ENCODE measurements at places on chromosomes 16 and 17.

DNA sequence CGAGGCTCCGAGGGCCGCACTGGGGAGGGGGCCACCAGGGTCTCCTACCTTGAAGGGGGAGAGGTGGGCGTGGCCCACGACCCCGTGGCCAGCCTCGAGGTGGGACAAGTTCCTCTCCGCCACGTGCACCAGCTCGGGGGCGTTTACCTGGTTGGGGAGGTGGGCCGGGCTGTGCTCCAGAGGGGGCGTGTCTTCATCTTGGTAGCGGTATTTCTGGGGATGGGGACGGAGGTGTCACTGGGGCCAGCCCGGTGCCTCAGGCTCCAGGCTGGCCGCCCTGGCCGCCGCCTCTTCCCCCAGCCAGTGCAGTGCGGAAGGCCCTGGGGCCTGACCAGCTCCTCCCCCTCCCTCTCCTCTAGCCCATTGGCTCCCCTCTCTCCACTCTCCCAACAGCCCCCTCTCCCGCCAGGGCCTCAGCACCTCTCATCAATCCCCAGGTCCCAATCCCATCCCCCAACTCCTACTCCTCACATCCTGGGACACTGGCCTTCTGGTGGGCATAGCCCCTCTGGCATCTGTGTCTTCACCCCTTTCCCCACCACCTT is 11.5 kb downstream of the DLG4 start:
- no peak for DNase-seq

- no peak for DNase-seq
Measured at GRCh38 chr17:43695970-43696865, 34.5 kb upstream of the MEOX1 start.

DNA sequence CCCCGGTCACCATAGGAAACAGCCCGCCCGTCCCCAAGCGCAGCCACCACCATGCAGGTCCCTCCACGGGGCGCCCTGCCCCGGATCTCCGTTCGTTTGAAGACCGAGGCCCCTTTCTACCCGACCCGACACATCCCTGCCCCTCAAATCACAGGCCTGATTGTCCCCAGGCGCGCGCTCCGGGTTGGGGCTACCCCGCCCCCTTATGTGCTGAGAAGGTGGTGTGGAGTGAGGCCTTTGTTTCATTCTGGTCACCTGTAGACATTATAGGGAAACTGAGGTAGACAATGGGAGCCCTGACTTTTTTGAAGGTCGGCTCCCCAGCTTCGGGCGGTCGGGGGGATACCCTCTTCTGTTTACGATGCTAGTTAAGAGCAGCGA is 763 bp upstream of the ACTG1 start:
- peak; percentile 62 for DNase-seq

GRCh38 chr17:79626156-79626890 is 15.5 kb upstream of the RBFOX3 start:
- DNase-seq = no peak

- DNase-seq = no peak
Measured at GRCh38 chr17:81046770-81047359, 11.9 kb downstream of the BAIAP2 start.

- no peak for DNase-seq
Measured at GRCh38 chr16:88856122-88856827, 472 bp downstream of the GALNS start.

GRCh38 chr16:58837950-58838349 is 103.8 kb upstream of the GOT2 start:
- no peak for DNase-seq

DNA sequence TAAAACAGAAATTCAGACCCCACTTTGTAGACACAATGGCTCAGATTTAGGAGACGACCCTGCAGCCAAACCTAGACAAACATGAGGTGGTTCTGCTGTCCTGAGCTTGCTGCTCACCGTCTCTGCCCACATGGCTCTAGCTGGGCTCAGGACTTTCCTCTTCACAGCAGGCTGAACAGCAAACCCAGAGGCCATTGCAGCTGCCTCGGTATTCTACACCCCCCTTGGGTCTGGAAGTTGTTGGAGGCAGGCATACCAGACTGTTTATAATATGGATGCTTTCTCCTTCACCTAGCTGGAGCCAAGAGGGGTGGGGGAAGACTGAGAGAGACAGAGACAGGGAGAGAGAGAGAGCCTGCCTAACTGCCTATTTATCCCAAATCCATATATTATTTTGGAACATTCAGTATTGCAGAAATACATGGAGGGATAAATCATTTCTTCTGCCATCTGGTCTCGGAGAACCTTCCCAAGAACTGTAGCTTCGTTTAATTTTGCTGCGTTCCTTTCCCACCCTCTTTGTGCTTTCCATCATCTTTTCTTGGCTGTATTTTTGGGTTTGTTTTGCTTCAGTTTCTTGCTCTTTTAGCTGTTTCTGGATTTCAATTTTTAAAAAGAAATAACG is 628.2 kb upstream of the RBFOX1 start:
- DNase-seq = no peak

- peak; percentile 28 for DNase-seq
Measured at GRCh38 chr17:28643983-28644786, 773 bp downstream of the BLTP2 start.

DNA sequence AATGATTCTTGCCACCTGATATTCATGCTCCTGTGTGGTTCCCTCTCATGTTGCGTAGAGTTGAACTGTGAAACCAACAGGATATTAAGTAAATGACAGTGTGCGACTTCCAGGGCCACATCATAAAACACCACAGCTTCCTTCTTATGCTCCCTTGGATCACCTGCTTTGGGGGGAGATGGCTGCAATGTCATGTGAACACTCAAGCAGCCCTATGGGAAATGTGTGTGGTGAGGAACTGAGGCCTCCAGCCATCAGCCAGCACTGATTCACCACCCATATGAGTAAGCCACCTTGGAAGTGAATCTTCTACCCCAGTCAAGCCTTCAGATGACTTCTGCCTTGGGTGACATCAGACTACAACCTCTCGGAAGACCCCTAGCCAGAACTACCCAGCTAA is 427.5 kb downstream of the UTP18 start:
- DNase-seq = no peak

- DNase-seq = no peak
Measured at GRCh38 chr16:71296584-71297340, 7.6 kb upstream of the CMTR2 start.

DNA sequence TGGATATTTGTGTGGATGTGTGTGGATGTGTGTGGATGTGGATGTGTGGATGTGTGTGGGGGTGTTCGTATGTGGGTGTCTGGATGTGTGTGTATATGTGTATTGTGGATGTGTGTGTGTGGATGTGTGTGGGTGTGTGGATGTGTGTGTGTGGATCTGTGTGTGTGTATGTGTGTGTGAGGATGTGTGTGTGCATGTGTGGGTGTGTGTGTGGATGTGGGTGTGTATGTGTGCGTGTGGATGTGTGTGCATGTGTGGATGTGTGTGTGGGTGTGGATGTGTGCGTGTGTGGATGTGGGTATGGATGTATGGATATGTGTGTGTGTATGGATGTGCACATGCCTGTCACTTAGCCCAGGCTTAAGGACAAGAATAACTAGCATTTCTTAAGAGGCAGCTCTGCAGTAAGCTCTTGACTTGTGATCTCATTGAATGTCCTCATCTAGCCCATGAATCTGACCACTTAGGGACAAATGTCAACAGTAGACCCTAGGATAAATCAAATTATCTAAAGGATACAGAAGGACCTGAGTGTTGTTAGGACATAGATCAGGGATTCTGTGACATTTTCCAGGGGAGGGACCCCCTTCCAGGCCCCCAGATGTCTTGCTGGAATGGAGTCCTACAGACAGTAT is 83.5 kb downstream of the BMERB1 start:
- no peak for DNase-seq

- DNase-seq = no peak
Measured at GRCh38 chr16:89036776-89037175, 56.9 kb upstream of the ACSF3 start.

- DNase-seq = no peak
Measured at GRCh38 chr16:67766291-67766690, 40.1 kb downstream of the RANBP10 start.

- no peak for DNase-seq
Measured at GRCh38 chr17:17086585-17086984, 44.3 kb downstream of the MPRIP start.

DNA sequence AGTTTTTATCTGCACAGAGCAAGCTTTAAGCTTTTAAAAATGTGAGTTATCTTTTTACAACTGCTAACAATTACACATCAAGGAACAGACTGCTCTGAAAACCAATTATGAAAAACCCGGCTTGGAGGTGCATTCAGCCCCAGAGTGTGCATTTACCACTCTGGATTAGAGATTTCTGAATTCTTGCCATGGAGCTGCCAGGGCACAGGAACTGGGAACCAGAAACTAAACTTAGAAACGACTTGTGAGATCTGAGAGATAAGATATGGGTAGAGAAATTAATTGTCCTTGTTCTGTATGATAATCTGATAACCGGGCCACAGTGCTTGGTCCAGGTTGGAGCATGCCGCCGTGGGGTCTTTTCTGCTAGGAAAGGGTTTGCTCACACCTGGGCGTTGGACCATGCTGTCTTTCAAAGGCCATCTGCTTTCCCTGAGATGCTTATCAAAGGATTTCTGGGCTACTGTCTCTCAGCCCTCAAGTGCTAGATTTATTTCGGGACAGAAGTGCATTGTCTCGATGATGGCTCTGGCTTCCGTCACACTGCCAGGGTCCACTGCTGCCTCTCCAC is 210.0 kb downstream of the MAF start:
- DNase-seq = no peak

DNA sequence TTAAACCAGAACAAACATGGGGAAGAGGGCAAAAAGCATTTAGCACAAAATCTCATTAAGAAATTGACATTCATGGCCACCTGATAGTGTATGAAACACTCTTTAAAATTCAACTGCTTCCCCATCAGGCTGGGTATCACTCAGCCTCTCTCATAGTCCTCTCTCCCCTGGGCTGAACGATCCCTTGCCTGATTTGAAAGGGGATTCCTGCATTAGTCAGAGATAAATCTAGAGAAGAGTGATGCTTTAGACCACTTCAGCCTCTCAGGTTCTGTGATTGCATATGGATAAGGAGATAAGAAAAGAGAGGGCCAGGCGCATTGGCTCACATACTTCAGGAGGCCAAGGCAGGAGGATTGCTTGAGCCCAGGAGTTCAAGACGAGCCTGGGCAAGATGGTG is 280.0 kb downstream of the SOX9 start:
- no peak for DNase-seq

DNA sequence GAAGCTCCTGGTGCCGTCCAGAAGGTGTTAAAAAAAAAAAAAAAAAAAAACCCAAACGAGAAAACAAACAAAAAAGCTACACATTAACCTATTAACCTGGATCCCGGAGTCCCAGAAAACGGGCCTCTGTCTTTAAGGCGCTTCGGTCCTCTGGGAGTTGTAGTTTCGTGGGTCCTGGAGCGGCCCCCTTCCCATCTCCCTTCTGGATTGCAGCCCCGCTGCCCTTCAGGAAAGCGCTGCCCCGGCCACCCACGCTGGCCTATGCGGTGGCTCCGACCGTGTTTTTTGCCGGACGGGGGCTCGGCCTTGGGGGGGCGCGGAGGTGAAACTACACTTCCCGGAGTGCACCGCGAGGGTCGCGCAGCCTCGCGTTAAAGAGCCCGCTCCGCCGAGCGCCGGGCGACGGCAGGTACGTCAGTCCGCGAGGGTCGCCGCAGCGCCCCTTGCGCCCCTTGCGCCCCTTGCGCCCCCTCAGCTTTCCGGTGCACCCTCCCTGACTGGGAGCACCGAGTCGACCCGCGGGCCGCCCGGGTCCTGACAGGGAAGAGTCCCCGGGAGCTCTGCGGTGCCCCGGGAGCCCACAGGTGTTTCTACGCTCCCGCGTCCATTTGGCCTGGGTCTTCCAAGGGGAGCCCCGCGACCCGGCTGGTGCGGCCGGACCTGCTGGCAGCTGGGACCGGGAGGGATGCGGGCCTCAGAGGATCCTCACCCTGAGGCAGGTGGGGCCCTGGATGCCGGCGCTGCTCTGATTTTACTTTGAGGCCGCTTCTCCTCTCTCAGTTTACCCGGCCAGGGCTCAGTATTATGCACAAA is at the start of gene FCSK:
FCSK (plus strand) TSS at position 374 of the 813 bp plus-strand sequence. CDS start 8,596 bp downstream, outside the sequence.
- peak; percentile 72 for DNase-seq

DNA sequence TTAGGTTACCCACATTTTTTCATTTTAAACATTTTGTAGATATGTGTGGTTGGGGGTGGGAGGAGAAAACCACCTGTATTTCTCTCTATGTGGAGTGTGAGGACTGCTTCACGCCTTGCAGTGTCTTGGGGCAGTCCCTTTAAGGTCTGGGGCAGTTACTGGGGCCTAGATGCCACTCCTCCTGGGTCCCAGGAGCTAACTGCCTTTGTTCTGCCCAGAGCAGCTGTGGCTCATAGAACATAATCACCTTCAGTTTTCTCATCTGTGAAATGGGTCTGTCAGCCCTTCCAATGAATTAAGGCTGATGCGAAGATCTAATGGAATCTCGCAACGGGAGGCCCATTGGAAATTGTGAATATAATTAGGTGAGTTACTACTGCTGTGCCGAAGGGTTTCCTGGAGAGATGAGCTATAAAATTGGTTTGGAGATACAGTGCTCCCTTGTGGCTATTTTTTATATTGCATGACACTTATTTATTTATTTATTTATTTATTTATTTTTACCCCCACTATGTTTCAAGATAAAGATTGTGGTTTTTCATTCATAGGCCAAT is 22.9 kb downstream of the DHRS7C start:
- DNase-seq = no peak

Data from CD4-positive, alpha-beta T cell treated with Interleukin-15 for 1 hour (primary cell).